ENCODE measurements at places on chromosomes 7 and 10.

GRCh38 chr10:91296471-91296870, 76.0 kb downstream of the PCGF5 start:
- DNase-seq, result no peak

DNA sequence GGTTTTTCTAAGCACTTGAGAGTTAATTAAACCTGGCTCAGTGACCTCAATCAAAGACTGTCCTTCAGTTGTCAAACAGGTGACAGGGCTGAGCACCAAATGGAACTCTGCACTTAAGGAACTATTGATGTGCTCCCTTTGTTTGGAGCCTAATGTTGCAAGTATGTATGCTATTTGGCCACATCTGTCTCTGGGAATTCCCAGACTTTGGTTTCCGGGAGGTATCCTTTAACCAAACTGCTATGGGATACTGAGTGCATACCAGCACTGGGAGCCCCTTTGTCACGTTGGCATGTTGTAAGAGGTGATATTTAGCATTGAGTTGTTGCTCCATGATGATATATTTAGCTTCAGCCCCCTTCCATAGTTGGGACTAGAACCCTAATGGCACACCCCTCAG, 25.2 kb downstream of the ASZ1 start:
- no peak for DNase-seq

DNA sequence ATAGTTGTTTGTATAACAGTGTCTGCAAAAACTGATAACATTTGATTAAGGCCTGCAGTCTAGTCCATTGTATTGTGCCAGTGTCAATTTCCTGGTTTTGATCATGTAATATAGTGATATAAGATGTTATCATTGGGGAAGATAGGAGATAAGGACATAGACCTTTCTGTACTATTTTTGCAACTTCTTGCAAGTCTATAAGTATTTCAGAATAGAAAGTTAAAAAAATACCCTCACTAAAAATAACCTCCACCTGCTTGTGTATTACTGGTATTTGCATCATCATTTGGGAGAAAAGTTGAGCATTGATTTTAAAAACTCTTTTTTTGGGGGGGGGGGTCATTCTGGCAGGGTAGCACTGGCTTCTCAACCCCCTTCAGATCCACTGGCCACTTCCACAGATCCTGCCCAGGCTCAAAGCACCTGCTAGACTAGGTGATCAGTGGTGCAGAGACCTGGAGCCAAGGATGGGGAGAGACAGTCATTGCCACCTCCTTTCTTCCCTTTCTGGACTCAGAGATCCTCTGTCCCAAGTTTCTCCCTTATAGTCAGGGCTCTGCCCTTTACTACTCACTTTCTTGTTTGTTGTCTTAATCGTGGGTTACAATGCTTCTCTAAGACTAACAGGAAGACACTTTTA, 103.0 kb downstream of the RBM20 start:
- no peak for DNase-seq

GRCh38 chr7:151671514-151671913, 151.8 kb upstream of the RHEB start:
- DNase-seq, result no peak

- DNase-seq, result no peak
Measured at GRCh38 chr10:72637398-72637857, 11.5 kb upstream of the MICU1 start.

DNA sequence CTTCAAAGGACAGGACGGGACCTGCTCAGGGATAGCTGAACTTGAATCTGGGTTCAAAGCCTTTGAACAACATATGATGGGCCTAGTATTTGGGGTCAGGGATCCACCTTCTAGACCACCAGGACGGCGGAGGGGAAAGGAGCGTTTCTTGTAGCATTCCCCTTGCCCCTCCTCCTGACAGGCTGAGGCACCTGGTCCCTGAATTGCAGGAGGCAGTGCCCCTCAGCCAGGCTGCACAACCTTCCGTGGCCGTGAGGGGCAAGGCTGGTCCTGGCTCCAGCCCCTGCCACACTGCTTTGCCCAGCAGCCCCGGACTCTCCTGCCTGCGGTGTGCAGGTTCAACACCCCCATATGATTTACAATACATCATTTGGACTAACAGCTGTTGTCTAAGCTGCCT, 58.1 kb downstream of the INSIG1 start:
- no peak for DNase-seq

- DNase-seq, result no peak
Measured at GRCh38 chr10:131775433-131775832, 125.4 kb upstream of the PPP2R2D start.

- DNase-seq, result no peak
Measured at GRCh38 chr7:98641646-98642500, 24.8 kb downstream of the NPTX2 start.

DNA sequence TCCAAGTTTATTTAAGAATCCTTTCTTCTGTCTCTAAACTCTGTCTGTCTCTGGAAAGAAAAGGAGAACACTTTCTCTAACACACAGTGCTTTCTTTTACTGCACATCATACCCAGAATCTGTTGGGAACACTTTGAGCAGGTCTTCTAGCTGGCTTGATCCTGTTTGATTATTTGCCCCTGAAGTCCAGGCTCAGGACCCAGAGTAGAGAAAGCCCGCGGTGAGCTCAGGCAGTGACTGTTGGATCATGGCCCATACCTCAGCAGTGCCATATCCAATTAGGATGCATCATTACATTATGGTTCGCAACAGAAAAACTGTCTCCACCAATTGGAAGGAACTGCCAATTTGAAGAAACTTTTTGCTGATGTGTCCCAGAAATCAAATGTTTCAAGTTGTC, 51.4 kb downstream of the ATOH7 start:
- DNase-seq, result no peak

GRCh38 chr7:157830331-157830730, 493.5 kb downstream of the DNAJB6 start:
- DNase-seq, result no peak

GRCh38 chr7:191981-192649, at the start of gene FAM20C:
TSS of gene FAM20C (plus strand) at chr7:192571. CDS start at chr7:193200, 629 bp downstream.
- peak; percentile 83 for DNase-seq

Measured in hippocampal formation (tissue), 2 donors.